T-helper 9 cell (primary cell): ENCODE measurements at places on chromosomes 2 and 18.

DNA sequence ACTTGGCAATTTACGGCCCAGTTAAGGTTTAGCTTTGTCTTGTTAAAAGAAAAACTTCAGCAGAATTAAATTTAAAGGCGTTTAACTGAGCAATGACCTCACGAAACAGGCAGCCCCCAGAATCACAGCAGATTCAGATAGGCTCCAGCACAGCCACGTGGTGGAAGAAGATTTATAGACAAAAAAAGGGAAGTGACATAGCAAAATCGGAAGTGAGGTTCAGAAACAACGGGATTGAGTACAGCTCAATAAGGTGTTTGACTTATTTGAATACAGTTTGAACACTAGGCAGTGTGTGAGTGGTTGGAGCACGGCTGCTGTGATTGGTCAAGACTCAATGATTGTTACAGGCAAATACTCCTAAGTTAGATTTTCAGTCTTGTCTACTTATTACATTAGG, 79.8 kb downstream of the MOGAT1 start:
- DNase-seq = no peak

- no peak for DNase-seq
Measured at GRCh38 chr2:133266041-133266925, 302.0 kb downstream of the NCKAP5 start.

DNA sequence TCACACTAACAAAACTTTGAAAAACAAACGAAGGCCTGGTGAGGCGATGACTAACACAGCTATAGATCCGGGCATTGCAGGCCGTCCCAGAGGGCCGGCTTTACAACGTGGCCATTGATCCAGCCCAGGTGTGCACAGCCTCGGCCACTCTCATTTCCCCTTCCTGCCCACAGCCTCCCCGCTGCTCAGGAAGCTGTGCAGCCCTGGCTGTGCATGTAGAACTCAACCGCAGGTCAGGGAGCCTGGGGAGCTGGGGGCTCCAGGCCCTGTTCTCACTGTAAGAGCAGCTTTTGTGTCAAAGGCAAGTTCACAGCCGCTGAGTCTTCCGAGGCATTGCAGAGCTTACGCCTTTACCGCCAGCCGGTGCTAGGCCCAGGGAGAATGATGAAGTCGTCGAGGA, 87.2 kb downstream of the LONRF2 start:
- peak; percentile 4 for DNase-seq

- no peak for DNase-seq
Measured at GRCh38 chr18:77111951-77112746, 20.4 kb downstream of the MBP start.

- DNase-seq = no peak
Measured at GRCh38 chr18:10261344-10262276, 192.8 kb upstream of the APCDD1 start.

GRCh38 chr2:222959358-222959757, 92.6 kb upstream of the KCNE4 start:
- DNase-seq = no peak

- DNase-seq = no peak
Measured at GRCh38 chr18:43159086-43159770, 43.7 kb upstream of the RIT2 start.

GRCh38 chr2:58770846-58771245, 529.7 kb upstream of the FANCL start:
- no peak for DNase-seq

DNA sequence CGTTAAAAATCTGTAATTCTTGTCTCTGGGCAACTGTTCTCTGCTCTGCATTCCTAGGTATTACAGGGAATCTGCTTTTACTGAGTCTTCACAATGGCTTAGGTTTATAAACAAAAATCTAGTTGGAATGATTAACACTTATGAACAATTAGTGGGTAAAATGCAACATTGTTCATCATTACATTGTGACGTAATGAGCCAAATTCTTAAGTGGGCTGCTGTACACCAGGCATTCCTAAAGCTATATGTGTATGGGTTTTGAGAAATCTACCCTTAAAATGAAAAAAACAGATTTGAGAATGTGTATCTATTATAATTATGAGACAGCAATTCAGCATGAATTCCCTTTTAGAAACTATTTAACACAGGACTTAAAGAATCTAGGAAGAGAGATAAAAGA, 41.5 kb upstream of the ERBB4 start:
- no peak for DNase-seq

GRCh38 chr2:167127135-167127534, 238.9 kb downstream of the XIRP2 start:
- DNase-seq = no peak

DNA sequence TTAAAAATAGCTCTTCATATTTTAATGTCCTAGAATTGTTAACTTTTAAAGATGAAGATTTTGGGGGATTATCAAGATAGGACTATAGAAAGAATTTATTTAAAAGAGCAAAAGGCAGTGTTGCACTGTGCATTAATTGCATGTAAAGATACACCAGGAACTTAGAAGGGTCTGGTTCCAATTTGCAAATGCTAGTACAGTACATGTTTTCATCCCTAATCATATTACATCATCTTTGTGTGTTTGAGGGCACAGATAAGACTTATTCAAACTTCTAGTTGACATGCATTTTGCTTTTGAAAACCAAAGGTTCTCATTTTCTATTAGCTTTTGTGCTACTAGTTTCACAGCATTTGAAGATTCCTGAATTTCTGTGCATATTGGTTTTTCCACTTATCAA, 231.7 kb upstream of the LYPD1 start:
- no peak for DNase-seq

DNA sequence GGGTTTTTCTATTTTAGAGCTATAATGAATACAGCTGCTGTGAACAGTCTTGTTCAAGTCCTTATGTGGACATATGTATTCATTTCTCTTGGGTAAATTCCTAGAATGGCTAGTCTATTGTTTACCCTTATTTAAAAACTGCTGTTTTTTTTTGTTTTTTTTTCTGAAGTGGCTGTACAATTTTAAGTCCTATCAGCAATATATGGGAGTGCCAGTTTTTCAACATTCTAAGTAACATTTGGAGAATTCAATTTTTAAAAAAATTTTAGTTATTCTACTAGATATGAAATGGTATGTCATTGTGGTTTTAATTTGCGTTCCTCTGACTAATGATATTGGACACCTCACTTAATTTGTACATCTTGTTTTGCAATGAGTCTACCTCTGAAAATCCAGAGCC, 349.7 kb downstream of the SATB2 start:
- DNase-seq = no peak

GRCh38 chr2:129888461-129888860, 91.0 kb upstream of the RAB6C start:
- no peak for DNase-seq

GRCh38 chr2:215722986-215723630, 287.2 kb upstream of the FN1 start:
- DNase-seq = no peak

GRCh38 chr2:21924640-21925285, 801.0 kb downstream of the TDRD15 start:
- DNase-seq = no peak

GRCh38 chr2:45993476-45993991, 303.7 kb upstream of the EPAS1 start:
- peak; percentile 37 for DNase-seq

GRCh38 chr2:19435815-19436214, 77.4 kb upstream of the OSR1 start:
- no peak for DNase-seq

DNA sequence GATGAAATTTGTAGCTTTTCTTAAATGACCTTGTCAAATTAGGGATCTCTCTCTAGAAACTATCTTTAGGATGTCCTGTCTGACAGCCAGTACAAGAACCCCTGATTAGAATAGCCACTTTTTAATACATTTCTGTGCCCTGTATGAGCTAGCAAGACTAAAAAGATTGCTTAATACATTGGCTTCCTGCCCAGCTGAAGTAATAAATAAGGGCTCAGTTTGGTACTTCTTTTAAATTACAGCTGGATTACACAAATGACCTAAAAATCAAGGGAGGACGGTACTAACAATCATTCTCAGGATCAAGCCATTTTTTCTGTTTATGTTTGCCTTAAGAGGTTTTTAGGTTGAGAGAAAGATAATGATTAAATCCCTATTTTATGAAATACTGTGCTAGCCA, 11.6 kb upstream of the OLA1 start:
- no peak for DNase-seq

DNA sequence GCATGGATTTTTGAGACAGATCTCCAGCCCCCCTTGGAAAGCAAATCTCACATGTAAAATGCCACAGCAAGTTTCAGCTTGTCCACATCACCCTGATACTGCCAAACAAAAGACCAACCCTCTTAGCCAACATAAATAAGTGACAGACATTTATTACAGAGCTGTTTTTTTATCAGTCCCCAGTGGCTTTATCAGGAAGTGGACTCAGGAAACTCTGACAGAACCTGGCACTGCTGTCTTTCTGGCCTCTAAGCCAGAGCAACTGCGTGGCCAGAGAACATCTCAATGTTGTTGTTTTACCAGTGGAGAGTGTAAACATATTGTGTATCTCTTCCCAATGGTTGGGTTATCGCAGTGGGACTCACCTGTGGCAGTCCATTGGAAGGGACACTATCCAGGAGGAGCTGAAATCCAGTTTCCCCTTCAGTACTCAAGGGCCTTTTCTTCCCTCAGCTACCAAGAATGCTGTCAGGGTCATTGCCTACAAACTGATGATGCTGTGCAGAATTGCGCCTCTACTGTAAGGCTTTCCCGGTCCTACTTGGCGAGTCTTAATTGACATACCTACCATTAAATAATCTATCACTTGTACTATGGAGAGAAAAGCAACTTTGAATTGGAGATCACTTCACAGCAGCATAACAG, 22.0 kb downstream of the SLC14A1 start:
- DNase-seq = no peak

- DNase-seq = no peak
Measured at GRCh38 chr18:62420151-62420512, 95.0 kb downstream of the TNFRSF11A start.

- no peak for DNase-seq
Measured at GRCh38 chr2:113829761-113830160, 60.1 kb upstream of the ACTR3 start.

DNA sequence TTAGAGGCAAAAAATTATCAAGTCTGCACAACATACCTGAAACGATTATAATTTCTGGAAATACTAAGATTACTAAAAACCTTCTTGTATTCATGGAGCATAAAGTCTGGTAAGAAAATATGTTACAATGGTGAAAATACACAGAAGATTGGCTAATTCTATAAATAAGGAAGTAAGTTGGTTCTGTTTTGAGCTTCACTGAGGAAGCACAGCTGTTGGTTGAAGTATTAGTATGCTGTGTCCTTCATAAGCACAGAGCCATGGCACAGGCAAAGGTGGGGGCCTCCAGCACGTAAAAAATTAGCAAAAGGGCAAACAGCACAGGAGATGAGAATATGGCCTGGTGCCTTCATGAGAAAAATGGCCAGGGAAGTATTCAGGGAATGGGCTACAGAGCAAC, 40.4 kb upstream of the ANKRD62 start:
- DNase-seq = no peak

- DNase-seq = no peak
Measured at GRCh38 chr18:834082-834720, 22.2 kb upstream of the YES1 start.

DNA sequence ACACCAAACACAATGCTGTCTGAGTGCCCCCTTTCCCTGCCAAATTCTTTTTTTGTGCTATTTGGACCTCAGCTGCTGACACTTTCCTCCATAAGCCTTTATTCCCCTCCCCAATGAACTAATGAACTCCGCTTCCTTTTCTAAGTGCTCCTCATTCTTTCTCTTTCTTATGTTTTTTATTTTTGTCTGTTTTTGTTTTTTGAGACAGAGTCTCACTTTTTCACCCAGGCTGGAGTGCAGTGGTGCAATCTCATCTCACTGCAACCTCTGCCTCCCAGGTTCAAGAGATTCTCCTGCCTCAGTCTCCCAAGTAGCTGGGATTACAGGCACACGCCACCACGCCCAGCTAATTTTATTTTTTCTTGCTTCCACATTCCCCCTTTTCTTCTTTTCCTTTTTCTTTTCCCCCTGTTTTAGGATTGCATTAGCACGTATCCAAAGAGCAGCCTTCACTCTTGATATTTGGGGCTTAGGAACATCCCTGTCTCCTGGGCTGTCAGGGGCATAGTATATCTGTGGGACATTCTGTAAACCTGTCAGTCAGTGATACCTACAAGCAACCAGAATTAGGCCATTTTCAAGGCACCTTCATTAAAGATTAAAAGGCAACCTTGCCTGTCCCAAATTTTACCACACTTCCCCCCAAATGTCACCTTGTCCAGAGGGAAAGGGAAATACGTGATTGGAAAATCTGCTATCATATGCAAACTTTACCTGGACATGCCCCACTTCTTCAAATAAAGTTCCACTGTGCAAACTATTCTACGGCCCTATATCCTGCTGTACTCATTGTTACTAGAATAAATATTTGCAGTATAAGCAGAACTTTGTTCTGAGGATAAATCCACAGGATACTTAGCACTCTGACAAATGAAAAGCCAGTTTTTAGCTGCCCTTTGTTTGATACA, 65.1 kb upstream of the ACSL3 start:
- no peak for DNase-seq

DNA sequence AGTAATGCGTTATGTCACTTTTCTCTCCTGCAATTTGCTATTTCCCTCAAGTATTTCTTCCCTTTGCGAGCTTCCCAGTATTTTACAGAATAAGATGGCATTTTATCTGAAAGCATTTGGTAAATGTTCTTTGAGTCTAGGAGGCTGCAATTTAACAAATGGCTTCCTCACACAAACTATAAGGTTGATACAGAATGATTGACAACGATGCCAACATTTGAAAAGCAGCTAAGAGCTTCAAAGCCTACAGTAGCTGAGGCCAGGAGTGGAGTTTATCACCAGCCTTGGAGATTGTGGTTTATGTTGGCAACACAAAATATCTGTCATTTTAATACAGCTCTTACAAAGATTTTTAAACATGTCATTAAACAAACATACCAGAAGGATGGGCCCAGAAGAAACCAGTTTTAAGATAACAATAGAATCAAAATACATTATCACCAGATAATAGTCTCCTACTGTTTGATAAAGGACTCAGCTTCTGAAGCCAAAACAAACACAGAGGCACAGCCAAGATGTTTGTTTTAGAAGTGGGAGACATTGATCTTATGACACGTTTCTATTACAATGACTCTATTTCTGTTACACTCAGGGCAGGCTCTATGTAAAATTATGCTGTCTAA, 711.4 kb upstream of the ACVR2A start:
- DNase-seq = no peak

- no peak for DNase-seq
Measured at GRCh38 chr18:44893045-44893706, 212.5 kb downstream of the SETBP1 start.

GRCh38 chr2:144115739-144116291, 404.1 kb downstream of the ZEB2 start:
- DNase-seq = no peak
